ENCODE measurements at places on chromosomes 4 and X.

DNA sequence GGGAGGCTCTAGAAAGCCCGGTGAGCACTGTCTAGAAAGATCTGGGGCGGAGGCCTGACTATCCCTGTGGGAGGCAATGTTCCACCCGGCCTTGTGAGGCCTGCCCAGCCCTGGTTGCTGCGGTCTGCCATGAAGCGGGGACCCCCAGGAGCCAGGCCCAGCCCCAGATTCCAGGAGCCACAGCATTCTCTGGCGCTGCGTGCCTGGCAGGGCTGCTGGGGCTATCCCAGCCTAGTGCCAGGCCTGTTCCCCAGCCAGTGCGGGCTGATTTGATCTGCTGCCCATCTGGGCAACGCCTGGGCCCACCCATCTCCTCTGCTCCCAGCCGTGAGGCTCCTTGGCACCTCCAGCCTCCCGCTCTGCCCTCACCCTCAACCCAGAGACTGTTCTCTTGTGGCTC lies 19.6 kb downstream of the ATP2B3 start:
- DNase-seq, result no peak

- no peak for DNase-seq
These were observed 17.7 kb downstream of the STPG2 start for GRCh38 chr4:98125585-98125984.

DNA sequence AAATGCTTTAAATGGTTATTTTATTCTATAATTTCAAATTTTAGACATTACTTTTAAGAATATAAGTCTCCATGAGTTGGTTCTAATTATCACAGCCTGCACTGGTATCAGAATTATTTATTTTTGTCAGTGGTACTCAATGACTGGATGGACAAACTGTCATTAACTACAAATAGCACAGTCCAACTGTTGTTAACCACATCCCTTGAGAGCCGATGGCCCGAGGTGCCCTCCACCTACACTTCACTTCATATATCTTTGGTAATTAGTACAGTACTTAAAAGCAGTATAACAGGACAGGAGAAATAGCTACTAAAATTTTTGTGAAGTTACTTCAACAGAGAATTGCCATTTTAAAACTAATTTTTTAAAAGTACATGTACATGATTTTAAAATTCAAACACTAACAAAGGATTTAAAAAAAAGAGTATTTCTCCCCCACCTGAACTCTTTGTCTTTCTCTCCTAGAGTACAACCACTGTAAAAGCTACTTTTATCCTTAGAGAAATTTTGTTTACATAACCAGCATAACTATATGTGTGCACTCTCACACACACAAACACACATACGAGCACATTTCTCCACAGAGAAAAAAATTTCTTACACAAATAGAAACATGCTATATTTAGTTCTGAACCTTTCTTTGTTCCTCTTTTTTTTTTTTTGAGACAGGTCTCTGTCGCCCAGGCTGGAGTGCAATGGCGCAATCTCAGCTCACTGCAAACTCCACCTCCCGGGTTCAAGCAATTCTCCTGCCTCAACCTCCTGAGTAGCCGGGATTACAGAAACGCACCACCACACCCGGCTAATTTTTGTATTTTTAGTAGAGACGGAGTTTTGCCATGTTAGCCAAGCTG lies 6.5 kb downstream of the TIFA start:
- DNase-seq, result no peak

GRCh38 chr4:32858971-32859370 lies 2138.8 kb downstream of the PCDH7 start:
- peak; percentile 7 for DNase-seq

DNA sequence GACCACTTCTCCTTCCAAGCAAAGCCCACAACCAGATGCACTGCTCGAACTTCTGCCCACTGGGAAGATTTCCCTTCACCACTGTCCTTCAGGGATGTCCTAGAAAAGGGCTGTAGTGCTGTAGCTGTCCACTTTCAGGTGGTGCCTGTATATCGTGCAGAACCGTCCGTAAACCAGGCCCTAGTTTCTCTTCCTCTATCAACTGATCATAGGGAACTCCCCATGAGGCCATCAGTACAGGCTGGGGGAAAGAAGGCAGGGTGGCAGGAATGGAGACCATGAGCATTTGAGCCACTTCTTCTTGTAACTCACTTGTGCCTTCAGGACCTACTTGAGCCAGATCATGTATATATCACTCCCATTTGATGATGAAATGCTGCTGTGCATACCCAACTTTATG lies 57.3 kb upstream of the FAM9B start:
- DNase-seq, result no peak

DNA sequence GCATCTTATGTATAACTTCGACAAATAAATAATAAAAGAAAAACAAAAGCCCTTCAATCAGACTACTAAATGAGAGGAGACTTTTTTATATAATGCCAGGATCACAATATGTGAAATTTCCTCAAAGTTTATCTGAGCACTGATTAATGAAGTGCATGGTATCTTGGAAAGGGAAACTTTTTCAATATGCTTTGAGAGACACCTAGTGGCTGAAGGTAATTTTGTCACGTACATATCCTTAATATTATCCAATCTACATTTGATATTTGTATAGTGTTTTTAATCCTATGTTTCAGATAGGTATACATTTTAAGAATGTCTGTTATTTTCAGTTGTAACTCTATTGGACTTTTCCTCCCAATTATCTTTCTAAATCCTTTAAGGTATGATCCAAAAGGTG lies 146.8 kb downstream of the KLHL4 start:
- DNase-seq, result peak; percentile 2

- DNase-seq, result no peak
These were observed 39.3 kb downstream of the SLAIN2 start for GRCh38 chr4:48380583-48381167.

DNA sequence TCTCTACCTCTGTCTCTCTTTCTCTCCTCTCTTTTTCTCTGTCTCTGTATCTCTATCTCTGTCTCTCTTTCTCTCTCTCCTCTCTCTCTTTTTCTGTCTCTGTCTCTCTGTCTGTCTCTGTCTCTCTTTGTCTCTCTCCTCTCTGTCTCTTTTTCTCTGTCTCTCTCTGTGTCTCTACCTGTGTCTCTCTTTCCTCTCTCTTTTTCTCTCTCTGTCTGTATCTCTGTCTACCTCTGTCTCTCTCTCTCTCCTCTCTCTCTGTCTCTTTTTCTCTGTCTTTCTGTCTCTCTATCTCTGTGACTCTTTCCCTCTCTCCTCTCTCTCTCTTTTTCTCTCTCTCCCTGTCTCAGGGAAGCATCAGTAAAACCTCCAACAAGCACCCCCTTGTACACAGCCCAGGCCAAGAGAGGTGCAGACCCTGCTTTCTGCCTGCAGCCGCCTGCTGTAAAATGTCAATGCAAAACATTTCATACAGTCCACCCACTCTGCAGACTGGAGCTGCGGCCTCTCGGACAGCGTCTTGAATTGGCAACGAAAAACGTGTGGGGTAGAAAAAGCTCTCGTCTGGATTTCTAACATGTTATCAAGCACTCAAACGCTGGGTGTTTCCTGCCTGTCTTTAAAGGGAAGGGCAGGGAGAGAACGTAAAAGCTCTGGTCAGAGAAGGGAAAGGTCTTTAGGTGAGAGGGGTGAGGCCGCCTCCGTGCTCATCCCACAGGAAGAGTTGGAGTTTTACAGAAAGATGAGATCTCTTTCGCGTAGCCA lies 3.7 kb upstream of the SHOX start:
- DNase-seq, result no peak

DNA sequence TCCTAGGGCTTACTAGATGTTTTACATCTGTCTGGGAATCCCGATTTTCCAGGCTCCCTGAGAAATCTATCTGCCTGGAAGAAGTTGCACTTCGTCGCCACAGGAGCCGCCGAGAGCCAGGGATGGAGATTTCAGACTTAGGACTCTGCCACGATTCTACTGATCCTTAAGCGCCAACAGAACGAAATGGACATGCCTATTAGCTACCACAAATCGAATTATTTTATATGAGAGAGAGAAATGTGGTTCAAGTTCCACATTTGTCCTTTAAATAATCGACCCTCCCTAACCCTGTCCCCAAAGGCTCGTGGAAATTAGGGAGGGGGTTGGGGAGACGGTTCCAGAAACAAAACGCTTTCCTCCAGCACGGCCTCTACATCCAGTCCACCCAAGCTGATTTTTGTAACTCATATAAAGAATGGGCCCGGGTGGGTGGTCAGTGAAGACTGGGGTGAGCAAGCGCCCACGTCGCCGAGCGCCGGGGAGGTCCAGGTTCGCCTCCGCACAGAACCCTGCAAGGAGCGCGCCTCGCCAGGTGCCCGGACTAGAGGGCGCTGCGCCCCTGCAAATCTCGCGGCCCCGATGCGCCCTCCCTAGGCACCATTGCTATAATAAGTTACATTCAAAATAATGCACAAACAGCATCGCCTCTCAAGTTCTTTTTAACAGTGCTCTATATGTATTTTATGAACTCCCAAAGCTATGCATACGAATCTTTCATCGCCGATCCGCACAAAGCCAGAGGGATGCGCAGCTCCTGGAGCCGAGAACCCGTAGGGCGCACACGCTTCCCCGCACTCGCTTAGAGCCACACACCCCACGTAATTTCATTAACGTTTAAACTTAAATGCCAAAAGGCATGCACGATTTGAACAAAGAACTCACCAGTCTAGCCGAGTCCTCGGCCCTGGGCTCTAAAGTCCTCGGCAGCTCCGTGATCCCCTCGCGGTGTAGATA lies 2.1 kb upstream of the FAT1 start:
- DNase-seq, result no peak

- no peak for DNase-seq
These were observed 159.7 kb downstream of the NSUN7 start for GRCh38 chr4:40909363-40909876.

DNA sequence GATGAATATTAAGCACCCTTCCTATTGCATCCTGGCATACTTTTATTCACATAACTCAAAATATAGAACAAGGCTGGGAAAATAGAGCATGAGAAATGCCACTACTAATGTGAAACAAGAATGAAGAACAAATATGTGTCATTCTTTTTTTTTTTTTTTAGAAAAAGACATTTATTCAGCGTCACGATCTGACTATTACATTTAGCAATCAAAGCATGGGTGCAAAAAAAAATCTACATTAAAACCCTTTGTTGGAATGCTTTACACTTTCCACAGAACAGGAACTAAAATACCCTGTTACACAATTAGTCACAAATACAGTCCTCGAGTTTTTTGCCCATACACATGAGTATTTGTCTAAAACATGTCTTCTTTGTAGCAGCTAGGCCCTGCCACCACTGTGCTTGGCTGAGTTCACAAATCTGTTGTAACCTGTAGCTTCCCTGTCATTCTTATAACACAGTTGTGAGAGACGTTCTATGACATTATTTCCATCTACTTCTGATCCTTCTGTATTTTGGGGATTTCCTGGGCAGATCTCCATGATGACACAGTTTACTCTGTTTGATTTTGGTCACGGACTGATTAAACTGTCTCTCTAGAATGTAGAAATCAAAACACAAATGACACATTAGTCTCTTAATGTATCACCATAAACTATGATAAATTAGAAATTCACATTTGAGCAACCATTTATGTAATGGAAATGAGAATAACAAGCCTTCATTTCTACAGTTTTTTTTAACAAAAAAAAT lies 9.4 kb upstream of the TET2 start:
- DNase-seq, result no peak

DNA sequence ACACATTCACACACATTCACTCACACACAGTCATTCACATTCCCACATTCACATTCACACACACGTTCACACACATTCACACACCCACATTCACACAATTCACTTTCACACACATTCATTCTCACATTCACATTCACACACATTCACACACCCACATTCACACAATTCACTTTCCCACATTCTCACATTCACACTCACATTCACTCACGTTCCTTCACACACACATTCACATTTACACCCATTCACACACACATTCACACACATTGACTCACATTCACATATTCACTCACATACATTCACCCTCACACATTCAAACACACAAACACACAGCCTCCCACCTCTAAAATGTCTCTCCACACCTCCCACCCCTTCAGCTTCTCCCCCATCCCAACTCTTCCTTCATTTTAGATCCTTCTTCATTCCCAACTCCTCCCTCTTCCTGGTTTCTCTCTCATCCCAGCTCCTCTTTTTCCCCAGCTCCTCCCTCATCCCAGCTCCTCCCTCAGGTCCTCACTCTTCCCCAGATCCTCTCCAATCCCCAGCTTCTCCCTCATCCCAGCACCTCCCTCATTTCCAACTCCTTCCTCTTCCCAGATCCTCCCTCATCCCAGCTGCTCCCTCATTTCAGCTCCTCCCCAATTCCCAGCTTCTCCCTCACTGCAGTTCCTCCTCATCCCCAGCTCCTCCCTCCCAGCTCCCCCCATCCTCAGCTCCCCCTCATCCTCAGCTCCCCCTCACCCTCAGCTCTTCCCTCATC lies 111.0 kb downstream of the FAM53A start:
- DNase-seq, result no peak

DNA sequence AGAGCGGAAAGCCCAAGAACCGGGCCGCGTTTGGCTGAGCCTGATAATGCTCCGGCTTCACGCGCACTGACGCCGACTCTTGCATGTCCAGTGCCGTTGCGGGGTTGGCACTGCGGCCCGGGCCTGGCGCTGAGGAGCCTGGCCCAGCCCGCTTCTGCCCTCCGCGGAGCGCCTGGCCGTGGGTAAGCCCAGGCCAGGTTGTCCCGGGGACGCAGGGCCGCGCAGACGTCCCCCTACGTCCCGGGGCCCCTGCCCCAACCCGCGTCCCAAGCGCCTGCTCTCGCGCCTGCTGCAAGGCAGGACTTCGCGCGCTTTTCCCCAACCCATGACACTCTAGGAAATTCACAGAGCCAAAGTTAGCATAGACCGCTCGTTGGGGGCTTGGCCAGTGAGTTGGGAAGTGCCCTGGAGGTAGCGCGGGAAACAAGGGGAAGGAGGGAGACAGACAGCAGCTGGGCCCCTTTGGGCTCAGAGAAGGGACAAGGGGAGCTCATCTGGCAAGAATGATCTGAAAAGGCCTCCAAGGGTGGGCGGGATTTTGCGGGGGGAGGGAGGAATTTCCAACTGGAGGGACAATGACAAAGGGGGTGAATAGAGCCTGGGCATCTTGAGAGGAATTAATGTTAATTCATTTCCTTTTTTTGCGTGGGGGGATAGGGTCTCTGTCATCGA lies 665 bp upstream of the LRPAP1 start:
- DNase-seq, result peak; percentile 40

GRCh38 chrX:103258275-103258674 lies 3.3 kb upstream of the TCEAL8 start:
- no peak for DNase-seq

- DNase-seq, result no peak
These were observed 32.4 kb downstream of the EGF start for GRCh38 chr4:109945056-109945455.

DNA sequence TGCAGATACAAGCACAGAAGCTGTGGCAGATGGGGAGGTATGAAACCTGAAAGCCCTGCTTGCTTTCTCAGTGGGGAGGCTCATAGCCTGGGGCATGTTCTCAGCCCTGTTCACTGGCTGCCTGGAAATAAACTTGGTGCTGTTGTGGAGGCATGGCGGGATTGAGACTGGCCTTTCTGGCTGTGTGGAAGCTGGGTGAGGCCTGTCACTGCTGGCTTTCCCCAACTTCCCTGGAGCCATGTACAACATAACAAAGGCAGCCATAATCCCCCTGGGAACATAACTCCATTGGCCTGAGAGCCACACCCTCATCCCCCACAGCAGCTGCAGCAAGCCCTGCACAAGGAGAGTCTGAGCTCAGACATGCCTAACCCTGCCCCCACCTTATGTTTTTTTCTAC lies 237.7 kb upstream of the TLL1 start:
- peak; percentile 81 for DNase-seq

- no peak for DNase-seq
These were observed 348.4 kb upstream of the FAT1 start for GRCh38 chr4:187071946-187072600.

- no peak for DNase-seq
These were observed 47.5 kb downstream of the MAGEA1 start for GRCh38 chrX:153226344-153227185.

GRCh38 chr4:114229706-114230105 lies 250.3 kb upstream of the ARSJ start:
- DNase-seq, result no peak
